RWPE2 (cell line): ENCODE measurements at places on chromosomes 5 and 9.

DNA sequence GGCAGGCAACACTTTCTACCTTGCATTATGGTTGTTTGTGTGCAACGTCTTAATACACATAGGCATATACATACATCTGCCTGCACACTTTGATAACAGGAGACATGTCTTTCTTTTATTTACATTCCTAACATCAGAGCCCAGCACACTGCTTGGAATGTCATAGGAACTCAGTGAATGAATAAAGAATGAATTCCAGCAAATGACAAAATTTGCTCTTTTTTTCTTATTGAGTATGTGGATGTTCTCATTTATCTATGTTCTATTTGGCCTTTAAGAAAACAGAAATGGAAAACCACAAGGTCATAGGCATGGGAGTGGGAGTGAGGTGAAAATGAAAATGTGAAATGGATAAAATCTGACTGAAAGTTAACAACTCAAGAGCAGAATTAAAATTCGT, 36.3 kb upstream of the PALM2AKAP2 start:
- no peaks in the 10 kb centered on the region for H3K4me1 ChIP-seq
- no peaks in the 10 kb centered on the region for H3K36me3 ChIP-seq
- no peak for DNase-seq
- H3K27me3 ChIP-seq = no peaks in the 10 kb centered on the region

GRCh38 chr9:85741095-85741874, 469 bp downstream of the AGTPBP1 start:
- peaks cover 8% of the 10 kb centered on the region for H3K27me3 ChIP-seq
- no peaks in the 10 kb centered on the region for H3K36me3 ChIP-seq
- peaks cover 12% of the 10 kb centered on the region for H3K4me1 ChIP-seq

DNA sequence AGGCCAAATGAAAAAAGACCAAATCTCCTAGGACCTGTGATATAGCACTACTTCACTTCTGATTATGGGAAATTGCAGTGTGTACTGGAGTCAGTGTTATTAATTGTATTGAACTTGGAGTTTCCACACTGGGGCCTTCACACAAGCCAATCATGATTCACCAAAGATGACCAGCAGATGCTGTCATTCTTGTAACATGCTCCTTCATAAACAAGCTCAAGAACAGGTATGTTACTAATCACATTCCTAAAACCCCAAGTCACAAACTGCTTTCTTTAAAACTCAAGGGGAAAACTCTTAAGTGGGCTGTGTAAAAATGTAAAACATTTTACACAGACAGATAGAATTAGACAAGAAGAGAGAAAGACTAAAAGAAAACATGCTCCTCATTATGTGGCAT, 5.6 kb downstream of the KLHL3 start:
- DNase-seq = no peak
- no peaks in the 10 kb centered on the region for H3K4me1 ChIP-seq
- no peak overlapping the region for H3K4me3 ChIP-seq

DNA sequence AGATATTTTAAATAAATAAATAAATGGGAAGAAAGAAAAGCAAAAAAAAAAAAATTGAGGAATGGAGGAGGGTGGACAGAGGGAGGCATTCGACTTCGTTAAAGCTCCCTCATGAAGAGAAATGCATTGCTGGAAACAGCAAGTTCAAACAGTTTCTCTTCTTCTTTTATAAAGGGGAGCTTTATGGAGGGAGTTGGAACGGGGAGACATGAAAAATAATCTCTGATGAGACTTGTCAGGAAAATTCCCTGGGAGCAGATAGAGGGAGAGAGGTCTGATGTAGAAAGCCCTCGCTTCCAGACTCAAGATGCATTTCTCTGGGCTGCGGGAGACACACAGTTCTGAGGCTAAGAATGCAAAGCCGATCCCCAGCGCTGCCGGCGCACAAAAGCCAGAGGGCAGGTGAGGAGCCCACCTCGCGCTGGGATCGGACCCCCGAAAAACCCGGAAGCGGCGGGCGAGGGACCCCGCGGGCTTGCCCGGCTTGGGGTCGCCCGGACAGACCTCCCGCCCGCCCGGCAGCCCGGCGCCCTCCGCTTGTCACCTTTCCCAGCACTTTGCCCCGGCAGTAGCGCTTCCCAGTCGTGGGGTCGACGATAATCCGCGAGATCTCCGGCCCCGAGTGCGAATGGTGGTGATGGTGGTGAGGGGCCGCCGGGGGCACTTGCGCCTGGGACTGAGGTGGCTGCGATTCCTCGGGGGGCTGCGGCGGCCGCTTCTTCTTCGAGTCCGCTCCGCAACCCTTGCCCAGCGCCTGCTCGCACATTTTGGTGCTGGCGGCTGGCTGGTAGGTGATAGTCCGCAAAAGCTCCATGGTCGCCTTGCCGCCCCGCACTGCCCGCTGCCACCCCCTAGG, 512 bp downstream of the PLK2 start:
- peak overlapping the region; percentile 91 for H3K4me3 ChIP-seq
- peak; percentile 65 for DNase-seq
- peaks cover 34% of the 10 kb centered on the region for H3K4me1 ChIP-seq
- peaks cover 53% of the 10 kb centered on the region for H3K36me3 ChIP-seq
- peak overlapping the region; percentile 82 for H3K27ac ChIP-seq
- H3K27me3 ChIP-seq = no peaks in the 10 kb centered on the region

DNA sequence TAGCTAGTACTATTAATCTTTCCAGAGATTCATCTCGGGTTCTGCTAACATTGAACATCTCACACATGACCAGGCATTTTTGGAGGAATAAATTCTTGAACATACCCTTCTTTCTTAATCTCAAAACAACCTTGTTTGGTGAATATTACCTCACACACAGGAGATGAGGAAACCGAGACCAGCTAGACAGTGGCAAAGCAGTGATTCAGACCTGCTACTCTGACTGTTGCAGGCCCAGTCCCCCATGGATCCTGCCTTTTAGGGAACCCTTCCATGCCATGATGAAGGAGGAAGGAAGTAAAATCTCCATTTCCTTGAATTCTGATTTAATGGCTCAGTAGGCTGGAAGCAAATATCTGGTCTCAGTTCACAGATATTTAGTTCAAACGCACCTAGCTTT, 2.6 kb downstream of the PCSK5 start:
- H3K4me1 ChIP-seq = no peaks in the 10 kb centered on the region
- H3K27ac ChIP-seq = no peak overlapping the region
- no peak for DNase-seq
- no peak overlapping the region for H3K4me3 ChIP-seq
- H3K36me3 ChIP-seq = no peaks in the 10 kb centered on the region

DNA sequence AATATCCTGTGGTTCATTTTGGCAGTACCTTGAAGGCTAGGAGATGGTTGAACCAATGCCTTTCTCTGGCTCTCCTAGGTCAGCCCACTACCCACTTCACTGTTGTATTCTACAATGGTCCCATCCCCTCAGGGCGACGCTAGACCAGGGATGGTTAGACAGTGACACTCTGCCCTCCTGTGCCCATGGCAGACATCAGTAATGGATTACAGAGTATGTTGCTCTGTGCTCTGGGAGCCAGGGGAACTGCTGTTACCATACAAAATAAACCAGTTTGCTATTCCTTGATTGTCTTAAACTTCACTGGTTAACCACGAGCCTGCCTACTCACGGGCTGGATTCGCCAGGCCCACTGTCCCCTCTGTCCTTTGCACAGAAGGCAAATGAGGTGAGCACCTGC, 33.7 kb downstream of the NCS1 start:
- H3K4me3 ChIP-seq = no peak overlapping the region
- no peaks in the 10 kb centered on the region for H3K4me1 ChIP-seq
- no peak overlapping the region for H3K27ac ChIP-seq

GRCh38 chr5:164748861-164749260, 1243.4 kb downstream of the MAT2B start:
- no peak overlapping the region for H3K4me3 ChIP-seq
- no peak for DNase-seq
- no peaks in the 10 kb centered on the region for H3K27me3 ChIP-seq
- no peaks in the 10 kb centered on the region for H3K4me1 ChIP-seq
- H3K36me3 ChIP-seq = no peaks in the 10 kb centered on the region

GRCh38 chr5:173736374-173736773, 119.9 kb upstream of the BOD1 start:
- H3K4me3 ChIP-seq = no peak overlapping the region
- no peak for DNase-seq
- H3K36me3 ChIP-seq = no peaks in the 10 kb centered on the region

GRCh38 chr5:138054206-138054605, 21.3 kb upstream of the FAM13B start:
- H3K27me3 ChIP-seq = no peaks in the 10 kb centered on the region
- DNase-seq = no peak
- H3K4me1 ChIP-seq = no peaks in the 10 kb centered on the region
- no peak overlapping the region for H3K27ac ChIP-seq
- no peak overlapping the region for H3K4me3 ChIP-seq
- H3K36me3 ChIP-seq = no peaks in the 10 kb centered on the region

- H3K27ac ChIP-seq = no peak overlapping the region
- DNase-seq = no peak
- H3K36me3 ChIP-seq = no peaks in the 10 kb centered on the region
Measured at GRCh38 chr9:98415782-98416181, 160.3 kb upstream of the TBC1D2 start.

GRCh38 chr5:34007201-34007620, 639 bp downstream of the AMACR start:
- no peak for DNase-seq
- H3K27me3 ChIP-seq = no peaks in the 10 kb centered on the region
- peak overlapping the region; percentile 69 for H3K27ac ChIP-seq
- no peaks in the 10 kb centered on the region for H3K36me3 ChIP-seq
- H3K4me3 ChIP-seq = peak overlapping the region; percentile 56

GRCh38 chr9:123000371-123001068, 32.9 kb upstream of the GPR21 start:
- H3K27me3 ChIP-seq = no peaks in the 10 kb centered on the region
- no peak overlapping the region for H3K27ac ChIP-seq
- peaks cover 76% of the 10 kb centered on the region for H3K36me3 ChIP-seq
- H3K4me3 ChIP-seq = no peak overlapping the region
- H3K4me1 ChIP-seq = no peaks in the 10 kb centered on the region

GRCh38 chr9:137286975-137287383, 9.5 kb downstream of the TOR4A start:
- H3K36me3 ChIP-seq = peaks cover 17% of the 10 kb centered on the region
- no peaks in the 10 kb centered on the region for H3K4me1 ChIP-seq
- H3K27ac ChIP-seq = no peak overlapping the region
- no peak for DNase-seq
- no peaks in the 10 kb centered on the region for H3K27me3 ChIP-seq

DNA sequence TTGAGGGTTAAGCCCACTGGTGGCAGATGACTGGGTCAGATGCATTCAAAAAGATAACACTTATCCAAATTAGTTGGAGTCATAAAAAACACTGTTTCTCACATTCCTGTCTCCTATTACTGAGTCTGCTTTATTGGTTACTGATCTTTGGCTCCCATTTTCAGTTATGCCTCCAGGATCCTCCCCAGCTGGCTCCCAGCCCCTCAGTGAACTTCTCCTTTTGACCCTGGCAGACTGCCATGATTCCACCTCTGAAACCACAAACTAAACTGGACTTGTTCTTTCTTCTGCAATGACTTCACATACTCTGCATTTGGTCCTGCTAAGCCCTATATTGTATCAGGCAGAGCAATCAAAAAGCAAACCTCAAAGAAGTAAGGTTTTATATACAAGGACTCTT, 860.8 kb upstream of the DMAC1 start:
- H3K27me3 ChIP-seq = no peaks in the 10 kb centered on the region
- no peak overlapping the region for H3K27ac ChIP-seq
- DNase-seq = no peak
- H3K36me3 ChIP-seq = no peaks in the 10 kb centered on the region
- no peak overlapping the region for H3K4me3 ChIP-seq
- H3K4me1 ChIP-seq = no peaks in the 10 kb centered on the region
